ENCODE measurements at places on chromosomes 7 and 10.

GRCh38 chr7:149729983-149730801, 43.2 kb downstream of the ZNF467 start:
- no peak overlapping the region for H3K4me3 ChIP-seq
- no peaks in the 10 kb centered on the region for H3K4me1 ChIP-seq
- H3K27me3 ChIP-seq = no peaks in the 10 kb centered on the region
- H3K27ac ChIP-seq = no peak overlapping the region
- DNase-seq = no peak
- H3K36me3 ChIP-seq = no peaks in the 10 kb centered on the region

- H3K36me3 ChIP-seq = no peaks in the 10 kb centered on the region
- DNase-seq = no peak
- H3K27ac ChIP-seq = no peak overlapping the region
- no peak overlapping the region for H3K4me3 ChIP-seq
- H3K4me1 ChIP-seq = no peaks in the 10 kb centered on the region
- H3K27me3 ChIP-seq = no peaks in the 10 kb centered on the region
These were observed 125.9 kb downstream of the CUL2 start for GRCh38 chr10:34964166-34964800.

DNA sequence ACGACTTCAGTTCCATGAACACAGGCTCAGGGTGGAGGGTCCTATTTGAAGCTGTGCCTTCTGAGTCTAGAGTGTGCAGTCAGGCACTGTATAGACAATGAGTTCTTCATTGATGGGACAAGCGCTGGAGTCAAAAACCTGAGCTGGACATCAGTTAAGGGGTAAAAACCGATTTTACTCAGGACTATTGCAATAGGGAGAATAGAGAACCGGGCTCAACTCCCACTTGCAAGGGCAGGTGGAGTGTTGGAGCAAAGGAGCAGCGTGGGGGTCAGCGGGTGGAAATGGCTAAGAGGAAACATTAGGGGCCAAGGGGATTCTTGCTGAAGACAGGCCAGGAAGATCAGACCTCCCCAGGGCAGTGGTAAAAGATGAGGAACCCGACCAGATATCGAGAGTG, 28.5 kb downstream of the PRLHR start:
- no peaks in the 10 kb centered on the region for H3K4me1 ChIP-seq
- no peak overlapping the region for H3K4me3 ChIP-seq
- H3K27ac ChIP-seq = no peak overlapping the region
- no peaks in the 10 kb centered on the region for H3K36me3 ChIP-seq
- no peaks in the 10 kb centered on the region for H3K27me3 ChIP-seq

DNA sequence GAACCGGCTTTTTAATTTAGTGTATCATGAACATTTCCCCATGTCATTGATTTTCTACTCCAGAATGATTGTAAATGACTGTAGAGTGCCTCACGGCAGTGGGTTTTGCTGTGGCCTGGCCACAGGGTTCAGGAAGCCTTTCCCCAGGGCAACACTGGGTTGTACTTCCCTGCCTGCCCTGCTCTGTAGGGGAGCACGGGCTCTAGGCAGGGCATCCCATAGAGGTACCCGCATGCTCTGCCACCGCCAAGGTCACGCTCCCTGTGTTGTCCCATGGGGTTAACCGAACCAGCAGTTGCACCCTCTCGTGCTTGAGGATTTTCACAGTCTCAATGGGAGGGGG, 63.8 kb downstream of the BPGM start:
- no peaks in the 10 kb centered on the region for H3K36me3 ChIP-seq
- no peaks in the 10 kb centered on the region for H3K4me1 ChIP-seq
- no peak overlapping the region for H3K27ac ChIP-seq
- H3K27me3 ChIP-seq = no peaks in the 10 kb centered on the region
- no peak overlapping the region for H3K4me3 ChIP-seq
- DNase-seq = no peak

- no peaks in the 10 kb centered on the region for H3K27me3 ChIP-seq
- DNase-seq = no peak
- H3K4me3 ChIP-seq = no peak overlapping the region
- H3K36me3 ChIP-seq = no peaks in the 10 kb centered on the region
These were observed 196.1 kb upstream of the PRSS1 start for GRCh38 chr7:142553216-142553615.

GRCh38 chr7:128017862-128018845, 13.1 kb downstream of the LRRC4 start:
- no peaks in the 10 kb centered on the region for H3K36me3 ChIP-seq
- no peak overlapping the region for H3K4me3 ChIP-seq
- no peak overlapping the region for H3K27ac ChIP-seq
- no peaks in the 10 kb centered on the region for H3K27me3 ChIP-seq

Data from Panc1 (cell line).